ENCODE measurements at places on chromosomes 5 and 9.

GRCh38 chr9:13322828-13323550 is 43.5 kb upstream of the MPDZ start:
- no peaks in the 10 kb centered on the region for H3K27me3 ChIP-seq
- no peaks in the 10 kb centered on the region for H3K4me1 ChIP-seq
- H3K36me3 ChIP-seq = no peaks in the 10 kb centered on the region
- H3K27ac ChIP-seq = no peak overlapping the region

- no peaks in the 10 kb centered on the region for H3K27me3 ChIP-seq
- no peak for DNase-seq
- H3K36me3 ChIP-seq = no peaks in the 10 kb centered on the region
- H3K27ac ChIP-seq = no peak overlapping the region
- H3K4me3 ChIP-seq = no peak overlapping the region
- no peaks in the 10 kb centered on the region for H3K4me1 ChIP-seq
These were observed 10.2 kb downstream of the FAM163B start for GRCh38 chr9:133598978-133599377.

DNA sequence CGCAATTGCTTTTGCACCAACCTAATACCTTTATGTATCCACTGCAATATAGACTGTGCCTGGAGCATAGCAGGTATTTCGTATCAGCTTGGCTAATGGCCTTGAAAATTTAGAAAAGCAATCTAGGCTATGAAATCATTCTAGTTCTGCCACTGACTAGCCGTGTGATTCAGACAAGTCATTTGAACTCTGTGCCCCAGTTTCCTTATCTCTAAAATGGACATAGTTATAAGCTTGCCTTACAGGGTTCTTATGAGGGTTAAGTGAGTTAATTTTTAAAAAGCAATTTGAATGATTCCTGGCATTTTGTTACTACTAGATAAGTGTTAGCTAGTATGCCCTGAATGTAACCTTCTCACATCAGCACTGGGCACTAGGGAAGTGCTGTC is 80.5 kb upstream of the PUM3 start:
- H3K4me1 ChIP-seq = no peaks in the 10 kb centered on the region
- DNase-seq = no peak
- no peak overlapping the region for H3K27ac ChIP-seq
- no peaks in the 10 kb centered on the region for H3K27me3 ChIP-seq

DNA sequence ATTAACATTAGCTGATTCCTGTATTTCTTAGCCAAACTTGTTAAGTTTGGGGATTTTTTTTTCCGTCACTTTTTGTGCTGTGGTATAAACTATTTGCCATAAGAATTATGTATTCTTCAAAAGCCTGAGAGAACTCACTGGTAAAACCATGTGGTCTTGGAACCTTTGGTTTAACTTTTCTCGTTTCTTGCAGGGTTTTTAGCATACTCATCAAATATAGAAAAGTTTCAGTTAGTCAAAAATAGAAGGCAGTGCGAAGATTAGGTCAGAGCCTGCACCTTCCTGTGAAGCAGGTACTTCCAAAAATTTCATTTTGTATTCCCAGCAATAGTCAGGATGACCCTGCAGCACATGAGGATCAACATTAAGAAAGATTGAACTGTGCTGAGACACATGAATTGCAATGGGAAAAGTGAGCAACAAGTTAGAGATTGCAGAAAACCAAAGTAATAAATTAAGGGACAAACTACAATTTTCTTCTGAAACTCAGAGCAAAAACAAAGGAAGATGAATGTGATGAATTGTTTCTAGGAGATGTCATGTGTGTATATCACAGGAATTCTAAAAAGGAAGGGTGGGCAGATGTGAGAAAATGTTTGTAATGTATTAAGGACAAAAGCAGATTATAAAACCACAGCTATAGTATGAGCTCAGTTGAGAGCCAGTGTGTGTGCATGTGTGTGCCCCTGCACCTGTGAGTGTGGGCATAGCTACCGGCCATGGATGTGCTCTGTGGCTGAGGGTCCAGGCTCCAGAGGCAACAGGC is 102.2 kb downstream of the ANGPTL2 start:
- no peak overlapping the region for H3K27ac ChIP-seq
- no peaks in the 10 kb centered on the region for H3K27me3 ChIP-seq
- DNase-seq = no peak
- no peaks in the 10 kb centered on the region for H3K36me3 ChIP-seq
- H3K4me1 ChIP-seq = peaks cover 12% of the 10 kb centered on the region

GRCh38 chr5:122702524-122702875 is 72.4 kb upstream of the SNX2 start:
- H3K4me3 ChIP-seq = no peak overlapping the region
- no peaks in the 10 kb centered on the region for H3K27me3 ChIP-seq
- no peak overlapping the region for H3K27ac ChIP-seq
- no peaks in the 10 kb centered on the region for H3K4me1 ChIP-seq
- H3K36me3 ChIP-seq = no peaks in the 10 kb centered on the region

GRCh38 chr5:172446336-172447051 is 7.8 kb downstream of the SH3PXD2B start:
- peak overlapping the region; percentile 94 for H3K27ac ChIP-seq
- peak; percentile 45 for DNase-seq
- no peaks in the 10 kb centered on the region for H3K27me3 ChIP-seq
- no peak overlapping the region for H3K4me3 ChIP-seq
- H3K4me1 ChIP-seq = peaks cover 56% of the 10 kb centered on the region

- peak; percentile 51 for DNase-seq
- peak within 1 kb of the TSS; percentile 34 for H3K4me3 ChIP-seq
- no peaks in the 10 kb centered on the region for H3K4me1 ChIP-seq
- peak within 1 kb of the TSS; percentile 97 for H3K27ac ChIP-seq
- no peaks in the 10 kb centered on the region for H3K36me3 ChIP-seq
These were observed at the start of gene MPDZ for GRCh38 chr9:13279284-13280141. Gene MPDZ (minus strand): TSS chr9:13279692. CDS start chr9:13250315, 29,377 bp downstream.

GRCh38 chr5:154273028-154273617 is 82.6 kb downstream of the GALNT10 start:
- no peak overlapping the region for H3K4me3 ChIP-seq
- H3K27me3 ChIP-seq = no peaks in the 10 kb centered on the region
- H3K27ac ChIP-seq = no peak overlapping the region
- H3K36me3 ChIP-seq = no peaks in the 10 kb centered on the region
- H3K4me1 ChIP-seq = peaks cover 51% of the 10 kb centered on the region

DNA sequence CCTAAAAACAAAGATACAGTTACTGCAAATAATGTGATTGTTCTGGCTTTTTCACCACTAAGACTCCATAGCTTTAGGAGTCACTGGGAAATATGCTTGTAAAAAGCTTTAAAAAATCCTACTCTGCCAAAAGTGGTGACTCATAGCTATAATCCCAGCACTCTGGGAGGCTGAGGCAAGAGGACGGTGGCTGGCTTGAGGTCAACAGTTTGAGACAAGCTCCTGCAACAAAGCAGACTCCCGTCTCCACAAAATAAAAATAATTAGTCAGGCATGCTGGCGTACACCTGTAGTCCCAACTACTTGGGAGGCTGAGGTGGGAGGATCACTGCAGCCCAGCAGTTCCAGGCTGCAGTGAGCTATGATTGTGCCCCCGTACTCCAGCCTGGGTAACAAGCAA is 406.4 kb downstream of the HTR1A start:
- no peak for DNase-seq
- H3K4me1 ChIP-seq = no peaks in the 10 kb centered on the region
- no peak overlapping the region for H3K4me3 ChIP-seq
- H3K27ac ChIP-seq = no peak overlapping the region

DNA sequence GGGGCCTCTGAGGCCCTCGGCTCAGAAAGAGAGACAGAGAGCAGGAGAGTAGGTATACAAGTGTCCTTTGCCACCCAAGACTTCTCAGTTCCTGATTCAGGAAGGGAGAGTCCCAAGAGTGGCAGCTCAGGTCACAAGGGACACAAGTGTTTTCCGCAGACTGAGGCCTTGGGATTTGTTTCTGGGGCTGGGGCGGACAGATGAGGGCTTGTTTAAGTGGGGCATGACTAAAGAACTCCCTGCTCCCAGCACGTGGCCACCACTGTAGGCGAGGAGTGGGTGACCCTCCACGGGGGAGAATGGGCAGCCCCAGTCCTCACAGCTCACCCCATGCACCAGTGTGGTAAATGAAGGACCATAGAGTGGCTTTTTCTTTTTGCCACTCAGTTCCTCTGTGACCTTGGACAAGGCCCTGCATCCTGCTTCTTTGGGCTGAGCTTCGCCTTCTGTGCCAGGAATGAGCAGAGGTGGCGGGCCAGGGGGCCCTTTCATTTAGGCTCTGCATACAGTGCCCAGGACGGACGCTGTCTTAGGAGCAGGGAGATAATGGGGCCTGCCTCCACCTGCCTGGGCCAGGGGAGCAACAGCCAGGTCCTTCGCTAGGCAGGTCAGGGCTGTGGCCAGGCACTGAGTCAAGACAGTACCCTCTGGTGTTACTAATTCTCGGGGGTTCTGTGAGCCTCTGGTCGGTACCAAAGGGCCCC is 50.8 kb downstream of the AMBP start:
- H3K4me1 ChIP-seq = no peaks in the 10 kb centered on the region
- no peak for DNase-seq
- H3K27ac ChIP-seq = no peak overlapping the region
- no peaks in the 10 kb centered on the region for H3K36me3 ChIP-seq
- H3K4me3 ChIP-seq = no peak overlapping the region

DNA sequence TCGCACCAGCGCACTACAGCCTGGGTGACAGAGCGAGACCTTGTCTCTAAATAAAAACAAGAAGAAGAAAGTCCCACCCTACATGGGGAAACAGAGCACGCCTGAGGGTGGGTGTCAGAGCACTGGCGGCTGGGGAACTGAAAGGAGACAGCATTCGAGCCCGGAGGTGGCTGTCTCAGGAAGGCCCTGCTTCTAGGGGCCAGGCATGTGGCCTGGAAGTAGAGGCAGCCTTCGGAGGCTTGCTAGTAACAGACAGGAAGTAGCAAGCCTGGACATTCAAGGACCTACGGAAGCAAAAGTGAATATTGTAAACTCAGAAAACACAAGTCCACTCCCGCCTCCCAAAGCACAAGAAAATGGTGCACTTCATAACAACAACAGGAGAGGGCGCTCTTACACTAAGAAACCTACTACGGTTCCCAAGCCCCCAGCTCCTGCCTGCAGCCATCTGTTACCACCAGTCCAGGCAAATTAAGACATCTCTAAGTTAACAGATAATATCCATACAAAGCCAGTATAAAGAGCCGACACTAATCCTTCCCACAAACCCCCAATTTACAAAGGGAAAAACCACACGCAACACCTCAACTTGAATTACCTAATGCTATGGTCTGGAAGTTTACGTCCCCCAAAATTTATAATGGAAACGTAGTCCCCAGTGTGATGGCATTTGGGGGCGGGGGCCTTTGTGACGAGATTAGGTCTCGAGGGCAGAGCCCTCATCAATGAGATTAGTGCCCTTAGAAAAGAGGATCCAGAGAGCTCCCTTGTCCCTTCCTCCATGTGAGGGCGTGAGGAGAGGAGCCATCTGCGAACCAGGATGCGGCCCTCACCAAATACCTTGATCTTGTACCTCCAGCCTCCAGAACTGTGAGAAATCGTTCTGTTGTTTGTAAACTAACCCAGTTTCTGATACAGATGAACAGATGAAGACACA is 7.7 kb downstream of the RASGEF1C start:
- no peak overlapping the region for H3K27ac ChIP-seq
- no peaks in the 10 kb centered on the region for H3K4me1 ChIP-seq
- DNase-seq = no peak

DNA sequence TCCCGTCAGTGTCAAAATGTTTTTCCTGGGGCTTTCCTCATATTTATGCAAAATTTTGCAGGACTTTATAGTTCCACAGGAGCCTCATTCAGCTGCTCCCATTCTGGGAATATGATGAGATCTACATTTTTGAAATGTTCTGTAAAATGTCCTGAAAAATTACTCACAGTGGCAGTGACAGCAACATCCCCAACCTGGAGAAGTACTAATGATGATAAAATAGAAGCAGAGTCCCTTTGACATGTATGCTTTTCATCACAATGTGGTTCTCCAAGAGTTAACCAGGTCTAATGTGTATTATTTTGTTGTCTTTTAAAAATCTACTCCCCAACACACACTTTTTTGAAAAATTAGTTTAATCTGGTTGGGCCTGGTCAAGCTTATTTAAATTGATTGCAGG is 36.1 kb downstream of the RORB start:
- no peaks in the 10 kb centered on the region for H3K4me1 ChIP-seq
- H3K27ac ChIP-seq = no peak overlapping the region
- DNase-seq = no peak
- no peaks in the 10 kb centered on the region for H3K27me3 ChIP-seq
- H3K4me3 ChIP-seq = no peak overlapping the region
- no peaks in the 10 kb centered on the region for H3K36me3 ChIP-seq

DNA sequence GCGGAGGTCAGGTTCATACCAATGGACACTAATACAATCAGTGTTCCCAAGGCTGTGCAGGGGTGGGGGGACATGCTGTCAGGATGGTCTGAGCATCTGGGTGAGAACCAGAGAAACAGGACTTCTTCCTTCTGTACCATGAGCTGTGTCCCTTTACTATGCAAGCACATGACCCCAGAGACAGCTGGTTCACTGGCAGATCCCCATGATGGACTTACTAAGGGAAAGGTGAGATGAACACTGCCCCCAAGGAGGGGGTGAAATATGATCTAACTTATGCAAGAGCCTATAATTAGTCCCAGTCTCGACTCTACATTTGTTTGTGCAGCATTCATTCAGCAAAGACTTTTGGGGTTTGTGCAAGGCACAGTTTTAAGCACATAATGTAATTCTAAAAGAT is 91.4 kb downstream of the LIFR start:
- H3K4me3 ChIP-seq = no peak overlapping the region
- DNase-seq = no peak
- H3K36me3 ChIP-seq = no peaks in the 10 kb centered on the region
- H3K27ac ChIP-seq = no peak overlapping the region

DNA sequence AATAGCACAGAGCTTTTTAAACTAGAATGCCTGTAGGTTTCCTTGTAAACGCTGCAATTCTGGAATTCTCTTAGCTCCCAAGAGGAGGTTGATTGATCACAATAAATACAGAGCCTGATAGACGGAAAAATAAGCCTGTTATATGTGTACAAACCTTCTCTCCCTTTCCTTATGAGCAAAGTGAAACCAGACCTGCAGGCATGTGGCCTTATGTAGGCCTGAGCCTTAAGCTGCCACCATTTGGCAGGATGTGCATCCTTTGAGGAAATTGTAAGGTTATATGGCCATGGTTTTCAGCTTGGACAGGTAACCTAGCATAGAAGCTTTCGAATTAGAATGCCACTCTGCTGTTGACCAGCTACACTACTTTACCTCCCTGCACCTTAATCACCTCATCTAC is 49.1 kb downstream of the PRKACG start:
- no peaks in the 10 kb centered on the region for H3K36me3 ChIP-seq
- H3K4me3 ChIP-seq = no peak overlapping the region
- no peak for DNase-seq
- no peaks in the 10 kb centered on the region for H3K27me3 ChIP-seq
- H3K4me1 ChIP-seq = peaks cover 6% of the 10 kb centered on the region

DNA sequence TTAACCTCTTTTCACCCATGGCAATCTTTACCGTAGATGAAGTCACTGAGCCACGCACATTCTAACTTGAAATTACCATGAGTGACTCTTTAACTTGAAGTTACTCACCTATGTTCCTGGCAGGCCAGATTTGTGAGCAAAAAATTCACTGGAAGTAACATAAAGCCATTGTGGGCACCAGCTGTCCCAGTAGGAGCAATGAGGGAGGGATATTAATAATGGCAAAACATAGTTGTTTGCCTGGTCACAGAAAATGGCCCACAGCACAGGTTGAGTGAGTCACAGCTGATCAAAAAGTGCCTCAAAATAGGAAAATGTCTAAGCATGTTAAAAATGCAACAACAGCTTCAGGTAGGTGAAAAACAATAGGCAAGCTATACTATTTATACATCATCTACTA is 146.6 kb downstream of the EFNA5 start:
- H3K36me3 ChIP-seq = no peaks in the 10 kb centered on the region
- no peak overlapping the region for H3K4me3 ChIP-seq
- H3K27ac ChIP-seq = no peak overlapping the region
- DNase-seq = no peak
- no peaks in the 10 kb centered on the region for H3K27me3 ChIP-seq
- no peaks in the 10 kb centered on the region for H3K4me1 ChIP-seq
